ENCODE measurements at places on chromosomes 1 and 21. TPM values are rescaled to one million over a fixed set of nuclear protein-coding genes. Genes with fewer than 3 reads are reported as not detected.
A peak's percentile ranks its signal among the peaks of the same experiment; 100 is the strongest.

SPRR2F gene
- total RNA-seq: not detected

KHDRBS1 gene
- 189 TPM for total RNA-seq

DCDC2B gene
- not detected for total RNA-seq

PTPRU gene
- total RNA-seq: 0.38 TPM

KIF26B gene
- 0.05 TPM for total RNA-seq

VPS72 gene
- 49.8 TPM for total RNA-seq

HOOK1 gene
- total RNA-seq: 16.0 TPM

PLD5 gene
- not detected for total RNA-seq

THEM5 gene
- total RNA-seq: not detected

LRRC39 gene
- 0.36 TPM for total RNA-seq

CHI3L2 gene
- total RNA-seq: 5.5 TPM

DNA sequence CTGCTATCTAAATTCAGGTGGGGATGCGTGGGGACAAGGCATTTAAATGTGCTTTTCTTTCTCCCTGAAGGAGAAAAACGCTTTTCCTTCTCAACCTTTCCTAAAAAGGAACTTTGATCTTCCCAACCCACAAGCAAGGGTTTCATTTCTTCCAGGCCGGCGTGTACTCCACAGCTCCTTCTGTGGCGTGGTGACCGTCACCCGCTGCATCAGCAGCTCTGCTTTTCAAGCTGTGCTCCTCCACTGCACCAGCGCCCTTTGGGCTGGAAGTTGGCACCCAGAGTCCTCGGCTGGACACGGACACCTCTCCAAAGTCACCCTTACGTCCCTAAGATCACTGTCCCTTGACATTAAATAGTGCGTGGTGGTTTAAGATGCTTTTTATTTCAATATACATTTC, 54.3 kb downstream of the PEX14 start:
- no peak for DNase-seq

GRCh38 chr1:24501371-24502064, 1.1 kb upstream of the RCAN3 start:
- DNase-seq: peak; percentile 70

DNA sequence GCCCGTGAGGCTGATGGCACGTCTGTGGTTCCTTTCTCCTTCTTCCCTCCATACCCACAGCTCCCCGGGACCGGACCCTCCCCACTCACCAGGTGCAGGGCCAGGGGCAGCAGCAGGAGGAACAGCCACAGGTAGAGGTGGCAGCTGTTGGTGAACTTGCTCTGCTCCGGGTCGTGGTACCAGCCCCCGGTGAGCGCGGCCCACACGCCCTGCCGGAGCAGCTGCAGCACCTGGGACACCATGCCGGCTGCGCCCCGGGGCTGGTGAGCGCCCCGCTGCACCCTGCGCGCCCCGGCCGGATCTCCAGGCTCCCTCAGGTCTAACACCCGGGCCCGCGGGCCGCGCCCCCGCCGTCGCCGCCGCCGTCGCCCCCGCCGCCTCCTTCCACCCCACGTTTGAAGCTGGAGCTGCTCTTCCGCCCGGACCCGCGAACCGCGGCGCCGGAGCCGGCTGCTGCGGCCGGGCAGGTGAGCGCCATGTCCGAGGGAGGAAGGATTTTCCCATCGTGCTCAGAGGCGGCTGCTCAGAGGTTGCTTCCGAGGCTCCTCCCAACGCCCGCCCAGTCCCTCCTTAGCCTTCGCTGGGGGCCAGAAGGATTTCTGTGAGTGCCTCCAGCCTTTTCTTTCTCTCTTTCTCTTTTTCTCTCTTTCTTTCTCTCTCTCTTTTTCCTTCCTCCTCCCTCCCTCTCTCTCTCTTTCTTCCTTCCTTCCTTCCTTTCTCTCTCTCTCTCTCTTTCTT, at the start of gene PCNX2:
PCNX2 (minus strand) TSS at position 489 of the 738 bp plus-strand sequence; CDS start at position 242, 247 bp downstream.
- DNase-seq: peak; percentile 77

GRCh38 chr1:202821467-202821866, 10.7 kb downstream of the PCAT6 start:
- DNase-seq: no peak

- DNase-seq: no peak
Measured at GRCh38 chr1:239269706-239270105, 116.7 kb upstream of the CHRM3 start.

GRCh38 chr21:44484498-44485253, 29.4 kb downstream of the LRRC3 start:
- no peak for DNase-seq

- no peak for DNase-seq
Measured at GRCh38 chr21:25402134-25402961, 204.9 kb downstream of the MRPL39 start.

DNA sequence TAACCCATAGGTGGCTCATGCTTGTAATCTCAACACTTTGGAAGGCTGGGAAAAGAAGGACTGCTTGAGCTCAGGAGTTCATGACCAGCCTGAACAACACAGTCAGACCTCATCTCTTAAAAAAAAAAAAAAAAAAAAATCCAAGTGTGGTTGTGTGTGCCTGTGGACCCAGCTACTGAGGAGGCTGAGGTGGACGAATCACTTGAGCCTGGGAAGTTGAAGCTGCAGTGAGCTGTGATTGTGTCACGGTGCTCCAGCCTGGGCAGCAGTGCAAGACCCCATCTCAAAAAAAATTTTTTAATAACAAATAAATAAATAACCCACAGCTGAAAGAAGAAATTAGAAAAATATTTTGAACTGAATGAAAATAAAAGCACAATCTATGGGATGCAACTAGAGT, 13.8 kb downstream of the INTS7 start:
- DNase-seq: no peak

DNA sequence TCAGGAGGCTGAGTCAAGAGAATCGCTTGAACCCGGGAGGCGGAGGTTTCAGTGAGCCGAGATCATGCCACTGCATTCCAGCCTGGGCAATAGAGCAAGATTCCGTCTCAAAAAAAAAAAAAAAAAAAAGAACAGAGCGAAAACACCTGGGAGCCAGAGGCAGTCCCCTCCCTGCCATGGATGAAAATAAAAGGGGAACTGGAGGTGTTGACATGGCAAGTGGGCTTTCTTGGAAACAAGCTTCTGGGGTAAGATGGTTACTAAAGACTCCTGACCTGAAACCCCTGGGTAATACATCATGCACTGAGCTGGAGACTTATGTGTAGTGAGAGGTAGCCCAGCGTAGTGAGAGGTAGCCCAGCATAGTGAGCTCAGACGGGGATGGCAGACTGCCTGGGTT, 31.6 kb downstream of the ADCY10 start:
- no peak for DNase-seq

DNA sequence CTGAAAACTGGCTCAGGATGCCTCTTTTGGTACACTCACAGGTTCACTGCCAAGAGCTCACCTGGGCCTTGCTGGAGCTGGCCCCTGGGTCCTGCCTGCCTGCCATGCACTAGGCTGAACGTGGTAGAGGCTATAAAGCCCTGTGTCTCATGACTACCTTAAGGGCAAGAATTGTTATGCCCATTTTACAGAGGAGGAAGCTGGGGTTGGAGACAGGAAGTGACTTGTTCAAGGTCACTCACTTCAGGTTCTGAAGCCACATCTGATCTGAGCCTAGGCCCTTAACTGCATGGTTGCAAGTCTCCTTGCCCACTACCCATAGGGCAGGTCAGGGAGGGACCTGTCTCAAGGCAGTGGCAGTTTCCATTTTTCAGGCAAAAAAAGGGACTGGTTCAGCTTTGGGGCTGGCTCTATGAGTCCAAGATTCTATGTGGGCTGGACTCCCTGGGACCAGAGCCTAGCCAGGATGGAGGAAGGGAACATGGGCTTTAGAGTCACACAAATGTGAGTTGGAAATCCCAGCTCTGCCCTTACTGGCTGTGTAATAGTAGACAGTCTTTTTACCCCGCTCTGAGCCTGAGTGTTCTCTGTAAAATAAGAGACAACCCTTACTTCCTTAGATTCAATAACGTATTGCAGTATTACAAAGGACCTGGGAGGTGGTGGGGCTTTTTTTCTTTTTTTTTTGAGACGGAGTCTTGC, 7.8 kb downstream of the STK40 start:
- DNase-seq: no peak

- peak; percentile 51 for DNase-seq
Measured at GRCh38 chr21:21163904-21164303, 165.7 kb downstream of the NCAM2 start.

GRCh38 chr1:162680419-162681121, 48.3 kb downstream of the DDR2 start:
- no peak for DNase-seq

DNA sequence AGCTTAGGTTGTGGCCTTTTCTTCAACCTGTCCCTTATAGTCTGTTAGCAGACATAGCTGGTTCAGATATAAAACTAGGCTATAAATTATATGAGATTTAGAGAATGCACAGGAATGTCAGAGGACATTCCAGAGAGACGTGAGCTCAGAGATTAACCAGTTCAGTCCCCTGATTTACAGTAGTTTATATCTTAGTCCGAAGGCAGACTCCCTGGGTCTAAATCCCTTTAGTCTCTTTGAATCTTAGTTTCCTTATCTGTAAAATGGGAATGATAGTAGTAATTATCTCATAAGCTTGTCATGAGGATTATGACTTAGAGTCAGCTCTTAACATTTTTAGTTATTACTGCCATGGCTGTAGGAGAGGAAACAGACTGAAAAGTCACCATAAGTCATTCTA, 45.5 kb upstream of the PLXNA2 start:
- DNase-seq: no peak

DNA sequence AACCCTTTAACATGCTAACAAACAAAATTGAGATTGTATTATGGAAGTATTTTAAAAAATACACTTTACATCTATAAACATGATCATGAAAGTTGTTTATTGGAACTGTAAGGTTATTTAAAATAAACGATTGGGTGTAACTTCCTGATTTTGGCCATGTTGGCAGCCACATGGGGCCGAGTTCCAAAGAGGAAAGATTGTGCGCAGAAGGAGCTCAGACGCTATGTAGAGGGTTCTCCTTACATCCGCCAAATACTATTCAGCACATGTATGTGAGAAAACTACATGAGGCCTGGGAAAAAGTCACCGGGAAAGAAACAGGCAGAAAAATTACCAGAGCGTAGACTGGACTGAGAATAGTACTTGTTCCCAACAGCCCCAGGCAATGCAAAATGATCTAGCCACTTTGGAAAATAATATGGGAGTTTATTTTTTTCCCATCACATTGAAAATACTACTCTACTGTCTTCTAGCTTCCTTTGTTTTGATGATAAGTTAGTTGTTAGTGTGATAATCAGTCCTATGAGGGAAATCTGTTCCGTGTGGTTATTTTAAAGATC, 35.7 kb upstream of the B3GALT2 start:
- DNase-seq: no peak

DNA sequence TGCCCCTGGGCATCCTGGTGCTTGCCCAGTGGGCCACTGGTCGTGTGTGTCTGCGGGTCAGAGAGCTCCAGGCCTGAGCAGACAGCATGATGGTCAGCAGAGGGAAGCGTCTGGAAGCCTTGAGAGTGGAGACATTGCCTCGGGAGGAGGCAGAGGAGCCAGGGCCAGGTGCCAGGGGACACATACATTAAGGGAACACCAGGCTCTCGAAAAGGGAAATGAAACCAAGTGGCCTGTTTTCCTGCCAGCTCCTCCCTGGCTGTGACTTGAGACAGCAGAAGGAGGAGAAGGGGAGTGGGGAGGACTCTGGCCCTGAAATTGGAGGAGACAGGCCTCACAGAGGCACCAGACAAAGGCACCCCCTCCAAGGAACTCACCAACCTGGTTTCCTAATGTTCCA, 62.4 kb upstream of the LRP8 start:
- no peak for DNase-seq

- no peak for DNase-seq
Measured at GRCh38 chr1:219210067-219210466, 36.4 kb downstream of the LYPLAL1 start.

DNA sequence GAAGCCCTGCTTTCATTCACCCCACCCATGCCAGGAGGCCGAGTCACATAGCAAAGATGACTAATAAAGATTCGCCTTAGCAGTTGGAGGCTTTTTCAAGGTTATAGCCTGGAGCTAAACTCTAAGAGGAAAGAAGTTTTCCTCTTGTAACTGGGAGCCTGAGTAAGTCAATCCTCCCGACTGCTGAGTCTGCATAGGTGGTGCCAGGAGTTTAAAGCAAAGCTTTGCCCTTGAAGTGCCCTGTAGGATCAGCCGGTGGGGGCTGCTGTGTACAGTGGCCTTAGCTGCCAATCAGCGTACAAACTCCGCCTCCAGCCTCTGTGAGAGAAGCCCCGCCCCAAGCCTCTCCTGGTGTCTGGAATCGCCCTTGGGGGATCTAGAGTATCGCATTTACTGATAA, 147.5 kb upstream of the SPATA6 start:
- no peak for DNase-seq

DNA sequence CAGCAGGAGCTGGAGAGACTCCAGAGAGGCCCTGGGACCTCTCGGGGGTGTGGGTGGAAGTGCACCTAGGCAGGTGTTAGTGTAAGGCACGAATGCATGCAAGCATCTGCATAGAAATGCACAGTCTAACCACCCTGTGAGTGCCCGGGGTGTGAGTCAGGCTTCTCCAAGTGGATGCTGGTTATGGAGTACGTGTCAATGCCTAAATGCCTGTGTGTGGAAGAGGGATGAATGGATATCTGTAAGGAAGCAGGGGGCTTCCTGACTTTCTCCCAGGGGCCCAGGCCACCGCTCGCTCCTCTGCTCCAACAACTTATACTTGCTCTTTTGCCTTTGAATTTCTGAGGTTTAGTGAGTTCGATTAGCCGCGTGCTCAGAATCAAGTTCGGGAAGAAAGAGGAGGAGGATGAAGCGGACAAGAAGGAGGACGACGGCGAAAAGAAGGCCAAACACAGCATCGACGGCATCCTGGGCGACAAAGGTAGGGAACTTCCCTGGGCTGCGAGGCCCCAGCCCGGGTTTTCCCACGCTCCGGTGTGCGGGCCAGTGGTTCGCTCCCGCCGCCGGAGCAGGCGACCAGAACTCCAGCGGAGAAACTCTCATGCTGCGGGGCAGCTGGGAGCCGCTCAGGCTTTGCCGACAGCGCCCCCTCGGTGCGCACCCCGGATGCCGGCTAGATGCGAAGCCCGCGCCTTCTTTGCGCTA, 5.4 kb downstream of the PAX7 start:
- peak; percentile 35 for DNase-seq

- DNase-seq: no peak
Measured at GRCh38 chr1:180969434-180969833, 53.2 kb downstream of the STX6 start.

DNA sequence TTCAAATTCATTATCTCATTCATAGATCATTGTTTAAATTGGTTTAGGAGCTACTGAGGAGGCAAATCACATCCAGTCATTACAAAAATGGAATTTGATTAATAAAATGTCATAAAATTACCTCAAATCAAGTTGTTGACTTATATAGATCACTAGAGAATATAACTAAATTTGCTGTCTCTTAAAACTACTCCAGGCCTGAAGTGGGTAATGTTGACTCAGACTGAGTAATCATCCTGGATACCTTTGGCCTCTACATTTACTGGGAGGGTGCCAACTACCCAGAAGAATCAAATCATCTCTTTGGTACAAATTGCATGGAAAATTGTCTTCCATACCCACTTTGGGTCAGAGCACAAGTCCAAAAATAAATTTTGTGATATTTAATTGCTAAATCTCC, 191.2 kb upstream of the GREM2 start:
- DNase-seq: no peak

- peak; percentile 72 for DNase-seq
Measured at GRCh38 chr1:90721210-90722194, 4.4 kb upstream of the BARHL2 start.
